Caki2 (cell line): ENCODE measurements at places on chromosomes 6 and 20. TPM values are rescaled to one million over a fixed set of nuclear protein-coding genes. Genes with fewer than 3 reads are reported as not detected.

- peak; percentile 68 for DNase-seq
These were observed 610 bp downstream of the PSORS1C1 start for GRCh38 chr6:31114970-31115849.

Gene HLA-C
- 934 and 946 TPM in 2 replicates for total RNA-seq

DNA sequence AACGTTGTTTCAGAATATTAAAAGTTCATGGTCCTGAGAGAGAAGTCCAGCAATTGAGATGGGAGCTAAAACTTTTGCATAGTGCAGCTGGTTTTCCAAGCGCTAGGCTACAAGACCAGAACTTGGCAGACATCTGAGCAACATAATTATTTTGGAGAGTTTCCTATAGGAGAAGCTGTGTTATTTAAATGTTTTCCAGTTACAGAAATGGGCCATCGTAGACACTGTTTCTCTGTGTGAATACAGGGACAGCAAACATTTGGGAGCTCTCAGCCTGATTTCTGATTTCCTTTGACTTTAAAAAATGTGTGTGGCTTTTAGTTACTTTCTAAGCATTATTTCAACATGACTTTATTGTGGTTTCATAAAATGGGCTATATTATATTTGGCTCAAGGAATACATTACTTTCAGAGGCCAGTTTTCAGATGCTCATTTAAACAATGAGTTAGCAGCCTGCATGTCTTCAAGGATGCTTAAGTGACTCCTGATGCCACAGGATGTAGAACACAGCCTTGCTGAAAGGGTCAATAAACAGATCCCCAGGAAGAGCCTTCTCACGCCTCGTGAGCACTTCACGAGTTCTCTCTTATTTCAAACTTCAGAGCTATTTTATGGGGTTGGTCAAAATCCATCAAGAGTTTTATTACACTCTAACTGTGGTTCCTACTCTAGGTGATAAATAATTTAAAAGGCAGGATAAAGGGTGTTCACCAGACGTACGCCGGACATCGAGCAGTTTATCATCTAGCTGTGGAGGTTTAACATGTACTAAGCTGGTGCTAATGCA lies 193.8 kb downstream of the SMOC2 start:
- DNase-seq, result no peak

Gene NT5E
- 46.2 and 47.0 TPM in 2 replicates for total RNA-seq

- DNase-seq, result no peak
These were observed 28.1 kb upstream of the OLIG3 start for GRCh38 chr6:137522198-137522798.

DNA sequence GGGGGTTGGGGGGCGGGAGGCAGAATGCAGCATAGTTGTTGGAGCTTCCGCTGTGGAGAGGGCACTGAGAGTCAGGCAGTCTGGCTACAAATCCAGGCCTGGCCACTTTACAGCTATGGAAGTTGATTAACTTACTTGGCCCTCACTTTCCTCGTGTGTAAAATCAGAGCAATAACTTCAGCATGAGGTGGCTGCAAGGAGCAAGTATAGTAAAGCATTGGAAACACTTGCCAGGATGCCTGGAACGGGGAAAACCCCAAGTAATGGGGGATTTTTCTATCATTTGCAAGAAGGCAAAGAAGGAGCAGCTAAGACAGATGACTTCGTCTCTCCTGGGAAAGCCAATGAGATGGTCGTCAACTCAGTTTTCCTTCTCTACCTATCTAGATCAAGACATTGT lies 35.8 kb downstream of the AGPAT4 start:
- DNase-seq, result no peak

DNA sequence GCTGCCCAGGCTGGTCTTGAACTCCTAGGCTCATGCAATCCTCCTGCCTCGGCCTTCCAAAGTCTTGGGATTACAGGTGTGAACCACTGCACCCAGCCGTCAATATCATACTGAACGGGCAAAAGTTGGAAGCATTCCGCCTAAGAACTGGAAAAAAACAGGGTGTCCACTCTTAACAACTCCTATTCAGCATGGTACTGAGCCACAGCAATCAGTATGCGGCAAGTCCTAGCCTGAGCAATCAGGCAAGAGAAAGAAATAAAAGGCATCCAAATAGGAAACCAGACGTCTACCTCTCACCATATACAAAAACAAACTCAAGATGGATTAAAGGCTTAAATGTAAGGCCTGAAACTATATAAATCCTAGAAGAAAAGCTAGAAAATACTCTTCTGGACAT lies 83.1 kb downstream of the FKBP5 start:
- DNase-seq, result no peak

Gene ASIP
- not detected in 2 replicates for total RNA-seq

GRCh38 chr6:146041282-146041681 lies 12.4 kb downstream of the GRM1 start:
- peak; percentile 6 for DNase-seq

DNA sequence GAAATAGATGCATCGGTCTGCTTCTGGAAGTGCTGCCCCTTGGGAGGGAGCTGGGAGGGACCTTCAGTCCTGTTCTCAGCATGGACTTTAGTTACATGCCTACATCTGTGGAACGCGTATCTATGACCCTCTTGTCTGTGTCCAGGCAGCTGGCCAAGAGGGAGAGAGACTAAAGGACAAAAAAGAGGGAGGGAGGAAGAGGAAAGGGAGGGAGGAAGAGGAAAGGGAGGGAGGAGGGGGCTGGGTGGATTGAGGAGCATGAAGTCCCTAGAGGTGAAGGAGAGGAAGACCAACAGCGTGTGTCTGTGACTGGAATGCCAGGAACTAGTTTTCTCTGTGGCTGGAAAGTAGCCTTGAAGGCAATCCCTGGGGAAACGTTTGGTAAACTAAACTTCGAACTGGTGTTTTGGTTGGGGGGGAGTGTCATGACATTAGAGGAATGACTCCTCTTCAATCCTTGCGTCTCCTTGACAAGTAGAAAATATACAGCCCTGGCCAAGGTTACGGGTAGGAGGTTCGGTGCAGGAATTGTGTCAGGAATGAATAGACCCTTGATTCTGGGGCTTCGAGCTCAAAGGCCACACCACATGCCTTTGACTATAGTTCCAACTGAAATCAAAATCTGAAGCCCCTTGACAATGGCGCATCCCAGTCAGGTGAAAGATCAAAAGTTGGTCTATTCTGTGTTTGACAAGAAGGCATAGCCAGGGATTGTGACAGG lies 52.0 kb upstream of the PLEKHG1 start:
- no peak for DNase-seq
